ENCODE measurements at places on chromosomes 6 and 20.

GRCh38 chr6:170366248-170366960 is 59.8 kb downstream of the FAM120B start:
- DNase-seq: no peak

- no peak for DNase-seq
Measured at GRCh38 chr6:44086931-44087574, 40.2 kb downstream of the MRPL14 start.

DNA sequence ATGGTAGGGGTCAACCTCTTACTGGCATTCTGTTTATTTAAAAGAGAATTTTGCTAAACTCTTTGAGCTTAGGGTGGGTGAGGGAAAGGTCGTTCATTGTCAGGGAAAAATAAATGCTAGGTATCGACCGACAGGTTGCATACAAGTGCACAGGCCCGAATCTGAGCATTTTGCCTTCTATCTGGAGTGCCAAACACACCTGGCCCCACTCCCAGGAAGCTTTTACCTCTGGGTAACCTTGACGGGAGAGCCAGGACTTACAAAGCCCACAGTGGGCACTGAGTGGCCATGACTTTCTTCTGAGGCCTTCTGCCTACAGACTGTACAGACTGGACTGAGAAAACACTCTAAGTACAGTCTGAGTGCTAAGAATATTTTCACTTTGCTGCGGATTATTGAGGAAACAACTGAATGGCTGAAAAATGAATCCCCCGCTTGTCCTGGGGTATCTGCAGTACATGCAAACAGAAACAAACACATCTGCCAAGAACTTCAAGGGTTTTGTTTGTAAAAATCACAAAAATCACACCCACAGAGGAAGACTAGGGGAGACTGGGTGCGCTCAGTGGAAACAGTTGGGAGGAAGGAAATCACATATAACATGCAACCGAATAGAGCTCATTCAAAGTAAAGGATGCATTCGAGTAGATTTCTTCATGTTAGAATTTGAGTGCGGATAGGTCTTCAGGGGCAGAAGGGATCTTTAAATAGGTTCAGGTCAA is 152.8 kb downstream of the NFATC2 start:
- no peak for DNase-seq

DNA sequence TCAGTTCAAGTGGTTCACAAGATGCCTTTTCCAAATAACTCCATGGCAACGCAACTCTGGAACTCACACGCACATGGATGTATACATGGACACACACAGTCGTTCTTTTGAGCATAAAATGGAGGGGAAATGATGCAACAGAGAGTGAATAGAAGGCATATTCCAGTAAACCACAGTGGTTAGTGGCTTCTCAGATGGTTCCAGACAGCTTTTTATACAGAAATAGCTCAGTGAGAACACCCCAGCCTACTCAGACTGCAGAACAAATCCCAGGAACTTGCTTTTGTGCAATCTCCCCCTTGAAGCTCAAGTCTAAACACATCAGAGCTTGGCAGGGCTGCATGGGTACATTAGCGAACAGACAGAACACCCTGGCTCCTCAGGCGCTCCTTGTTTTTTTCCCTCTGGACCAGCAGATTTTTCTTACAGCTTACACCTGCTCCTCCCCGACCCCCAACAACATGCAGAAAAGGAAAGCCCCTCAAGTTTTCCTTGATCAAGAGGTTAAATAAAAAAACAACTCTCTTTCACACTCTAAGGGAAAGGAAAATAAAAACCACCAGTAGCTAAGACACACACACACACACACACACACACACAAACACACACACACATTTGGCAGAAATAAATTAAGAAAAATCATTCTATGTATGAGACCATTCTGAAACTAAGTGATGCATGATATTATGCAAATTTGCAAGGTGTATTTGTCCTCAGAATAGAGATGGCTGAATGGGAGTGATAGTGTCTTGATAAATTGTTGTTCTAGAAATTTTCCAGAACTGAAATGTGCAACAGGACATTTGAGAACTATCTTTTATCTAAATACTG is 51.2 kb upstream of the RANBP9 start:
- DNase-seq: no peak

GRCh38 chr6:36217188-36217587 is 20.6 kb downstream of the BRPF3 start:
- no peak for DNase-seq

GRCh38 chr6:170345662-170346061 is 39.1 kb downstream of the FAM120B start:
- no peak for DNase-seq

GRCh38 chr20:16001286-16001685 is 572.0 kb downstream of the KIF16B start:
- DNase-seq: no peak

DNA sequence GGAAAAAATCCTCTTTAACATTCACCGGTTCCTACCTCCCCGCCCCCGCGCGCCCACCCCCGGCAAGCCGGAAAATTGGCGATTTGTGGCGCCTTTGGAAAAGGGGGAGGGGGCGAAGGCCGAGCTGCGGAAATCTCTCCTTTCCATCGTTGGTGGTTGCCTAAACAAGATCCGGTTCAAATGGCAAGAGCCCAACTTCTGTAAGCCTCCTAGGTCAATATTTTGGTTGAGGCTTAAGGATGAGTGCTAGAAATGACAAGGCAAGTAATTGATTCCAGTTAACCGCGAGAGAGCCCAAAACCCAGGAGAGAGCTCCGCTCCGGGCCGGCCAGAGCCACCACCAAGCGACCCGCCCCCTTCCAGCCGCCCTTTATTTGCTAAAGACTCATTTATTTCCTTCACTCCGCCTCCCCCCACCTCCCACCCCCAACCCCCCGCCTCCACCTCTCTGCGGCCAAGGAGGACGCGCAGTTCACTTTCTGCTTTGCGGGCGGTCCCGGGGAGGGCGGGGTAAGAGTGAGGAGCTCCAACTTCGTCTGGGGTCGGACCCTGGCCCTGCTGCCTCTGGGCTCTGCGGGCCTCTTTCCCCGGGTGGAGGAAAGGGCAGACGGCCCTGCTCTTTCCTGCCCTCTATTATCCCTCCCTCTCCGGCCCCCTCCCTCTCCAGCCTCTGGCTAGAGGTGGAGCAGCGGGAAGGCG is 838 bp upstream of the NKX2-2 start:
- no peak for DNase-seq

- DNase-seq: no peak
Measured at GRCh38 chr20:51419646-51420045, 122.9 kb downstream of the NFATC2 start.
